ENCODE measurements at places on chromosomes 7 and 10.

DNA sequence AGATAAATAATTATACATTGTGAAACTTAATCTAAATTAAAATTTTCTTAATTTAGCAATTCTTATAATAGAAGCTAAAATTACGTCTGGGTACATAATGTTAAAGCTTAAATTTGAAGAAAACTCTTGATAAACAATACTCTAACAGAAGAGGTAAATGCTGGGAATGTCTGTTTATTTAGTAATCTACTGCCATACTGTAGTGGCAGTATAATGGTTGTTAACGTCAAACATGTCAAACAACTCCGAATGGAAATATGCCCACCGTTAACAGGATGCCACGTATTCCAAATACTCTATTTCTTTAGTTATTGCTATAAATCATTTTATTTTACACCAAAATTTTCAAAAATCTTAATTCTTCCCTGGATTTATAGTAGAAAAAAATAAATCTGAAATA, 40.0 kb upstream of the PTPN12 start:
- no peak for DNase-seq

DNA sequence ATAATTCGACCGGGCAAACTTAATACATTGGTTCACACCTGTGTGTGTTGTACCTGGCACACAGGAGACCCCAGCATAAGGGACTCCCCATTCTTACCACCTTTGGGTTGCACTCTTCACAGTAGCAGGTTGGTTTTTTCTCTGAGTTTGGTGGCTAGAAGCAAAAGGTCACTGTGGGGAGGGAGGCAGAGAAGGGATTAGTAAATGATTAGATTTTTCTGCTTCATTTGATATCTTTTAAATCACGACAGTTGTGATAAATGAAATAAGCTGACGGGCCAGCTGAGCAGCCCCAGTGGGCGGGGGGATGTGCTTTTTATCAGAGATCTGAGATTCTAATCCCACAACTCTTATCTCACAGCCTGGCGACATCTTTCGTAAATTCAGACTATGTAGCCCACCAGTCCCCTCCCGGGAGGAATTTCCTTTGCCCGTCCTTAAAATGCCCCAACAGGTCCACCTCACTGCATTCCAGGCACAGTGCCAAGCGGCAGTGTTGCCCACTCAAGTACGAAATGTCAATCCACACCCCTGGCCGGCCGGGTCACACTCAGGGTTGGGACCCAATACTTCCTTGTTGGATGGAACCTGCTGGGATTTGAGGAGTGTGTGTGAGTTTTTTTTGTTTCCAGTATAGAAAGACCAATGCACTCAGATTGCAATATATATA, 10.5 kb upstream of the KCP start:
- no peak for DNase-seq

DNA sequence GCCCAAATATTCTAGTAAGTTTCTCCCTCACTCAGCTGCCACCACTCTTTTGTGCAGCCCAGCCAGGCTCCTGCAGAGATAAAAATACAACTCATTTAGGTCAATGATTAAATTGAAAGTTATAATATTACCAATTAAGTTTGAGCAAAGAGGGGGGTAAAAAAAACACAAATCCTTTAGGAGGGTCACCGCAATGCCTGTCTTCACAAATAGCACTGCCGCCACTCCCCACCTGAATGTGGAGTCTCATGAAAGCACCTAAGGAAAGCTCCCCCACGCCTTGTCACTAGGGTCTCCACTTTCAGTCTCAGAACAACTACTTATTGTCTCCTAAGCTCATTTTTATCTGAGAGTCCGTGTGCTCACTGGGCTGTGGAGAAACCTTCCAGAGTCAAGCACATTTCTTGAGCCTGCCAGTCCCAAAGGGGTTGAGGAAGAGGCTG, 148.7 kb downstream of the FGFR2 start:
- no peak for DNase-seq

DNA sequence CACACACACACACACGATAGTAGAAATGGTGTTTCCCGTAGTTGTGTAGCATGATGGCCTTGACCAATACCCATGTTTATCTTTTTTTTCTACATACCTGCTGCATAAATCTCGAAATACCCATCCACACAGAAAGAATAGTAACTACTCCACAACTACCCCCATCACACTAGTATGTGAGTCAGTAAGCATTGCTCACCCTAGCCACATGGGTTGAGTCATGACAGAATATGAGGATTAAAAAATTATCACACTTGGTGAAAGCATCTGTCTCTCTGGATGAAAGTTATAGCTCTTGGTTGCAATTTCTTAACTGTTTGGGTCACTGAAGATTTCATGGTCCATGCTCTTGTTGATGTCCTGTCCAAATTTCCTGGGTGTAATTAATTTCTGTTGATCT, 103.4 kb upstream of the MDFIC start:
- no peak for DNase-seq

DNA sequence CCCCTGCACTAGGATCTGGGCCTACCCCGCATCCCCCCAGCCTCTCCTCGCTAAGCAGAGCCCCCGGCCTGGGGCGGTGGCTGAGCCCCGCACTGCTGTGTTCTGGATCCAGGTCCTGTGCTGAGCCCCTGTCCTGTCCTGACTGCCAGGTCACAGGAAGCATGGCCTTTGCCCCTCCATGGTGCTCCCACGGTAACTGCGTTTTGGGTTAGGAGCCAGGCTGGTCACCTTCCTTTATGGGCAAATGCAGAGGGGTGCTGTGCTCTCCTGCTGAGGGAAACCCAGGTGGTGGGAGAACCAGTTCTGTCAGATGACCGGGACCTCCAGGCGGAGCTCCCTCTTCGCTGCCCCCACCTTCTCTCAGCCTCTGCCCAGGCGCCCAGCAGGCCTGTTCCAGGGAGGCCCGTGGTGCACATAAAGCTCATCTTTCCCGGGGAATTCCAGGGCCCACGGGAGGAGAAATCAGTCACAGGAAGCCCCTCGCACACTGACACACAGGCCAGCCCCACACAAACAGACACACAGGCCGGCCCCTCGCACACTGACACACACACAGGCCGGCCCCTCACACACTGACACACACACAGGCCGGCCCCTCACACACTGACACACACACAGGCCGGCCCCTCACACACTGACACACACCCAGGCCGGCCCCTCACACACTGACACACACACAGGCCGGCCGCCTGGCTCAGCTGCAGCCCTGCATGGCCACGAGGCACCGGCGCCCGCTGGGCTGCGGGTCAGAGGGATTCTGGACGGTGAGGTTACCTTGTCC, 75.6 kb downstream of the CFAP46 start:
- DNase-seq = no peak

Measured in glutamatergic neuron (in vitro differentiated cells).